ENCODE measurements at places on chromosomes 11 and 22. TPM values are rescaled to one million over a fixed set of nuclear protein-coding genes. Genes with fewer than 3 reads are reported as not detected.

DNA sequence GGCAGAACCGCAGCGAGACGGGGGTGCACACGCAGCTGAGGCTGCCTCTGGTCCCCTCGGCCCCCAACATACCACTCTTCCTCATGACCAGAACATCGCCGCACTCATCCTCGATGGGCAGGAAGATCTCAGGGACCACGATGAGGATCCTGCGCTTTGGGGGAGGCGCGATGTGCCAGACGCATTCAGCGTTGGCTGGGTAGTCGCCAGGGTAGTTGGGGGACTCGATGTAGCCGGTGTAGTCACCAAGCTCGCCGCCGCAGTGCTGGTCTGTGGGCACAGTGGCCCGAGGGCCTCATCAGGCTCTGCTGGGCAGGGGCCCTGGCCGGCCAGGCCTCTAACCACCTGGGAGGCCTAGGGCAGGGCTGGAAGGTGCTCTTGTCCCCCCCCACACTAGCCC is 23.0 kb upstream of the TTLL12 start:
- no peak for DNase-seq

DNA sequence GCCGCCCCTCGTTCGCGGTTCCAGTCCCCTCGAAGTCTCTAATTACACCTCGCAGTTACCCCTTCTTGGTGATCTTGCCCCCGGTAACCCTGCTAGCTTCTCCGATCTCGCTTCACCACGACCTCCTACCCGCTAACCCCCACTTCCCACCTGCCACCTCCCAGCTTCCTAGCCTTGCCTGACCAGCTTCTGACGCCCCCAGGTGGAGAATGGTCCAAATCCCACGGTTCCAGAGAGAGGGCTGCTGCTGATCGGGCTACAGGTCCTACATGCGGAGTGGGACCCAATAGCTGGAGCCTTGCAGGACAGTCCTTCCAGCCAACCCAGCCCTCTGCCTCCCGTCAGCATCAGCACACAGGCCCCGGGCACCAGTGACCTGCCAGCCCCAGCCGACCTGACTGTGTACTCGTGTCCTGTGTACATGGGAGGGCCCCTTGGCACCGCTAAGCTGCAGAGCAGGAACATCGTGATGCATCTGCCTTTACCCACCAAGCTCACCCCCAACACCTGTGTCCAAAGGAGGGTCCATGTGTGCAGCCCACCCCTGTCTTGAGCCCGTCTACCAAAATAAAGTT is 31.9 kb downstream of the RRP8 start:
- DNase-seq, result no peak

- no peak for DNase-seq
Observed at GRCh38 chr22:32788904-32789624, 12.4 kb upstream of the TIMP3 start.

DNA sequence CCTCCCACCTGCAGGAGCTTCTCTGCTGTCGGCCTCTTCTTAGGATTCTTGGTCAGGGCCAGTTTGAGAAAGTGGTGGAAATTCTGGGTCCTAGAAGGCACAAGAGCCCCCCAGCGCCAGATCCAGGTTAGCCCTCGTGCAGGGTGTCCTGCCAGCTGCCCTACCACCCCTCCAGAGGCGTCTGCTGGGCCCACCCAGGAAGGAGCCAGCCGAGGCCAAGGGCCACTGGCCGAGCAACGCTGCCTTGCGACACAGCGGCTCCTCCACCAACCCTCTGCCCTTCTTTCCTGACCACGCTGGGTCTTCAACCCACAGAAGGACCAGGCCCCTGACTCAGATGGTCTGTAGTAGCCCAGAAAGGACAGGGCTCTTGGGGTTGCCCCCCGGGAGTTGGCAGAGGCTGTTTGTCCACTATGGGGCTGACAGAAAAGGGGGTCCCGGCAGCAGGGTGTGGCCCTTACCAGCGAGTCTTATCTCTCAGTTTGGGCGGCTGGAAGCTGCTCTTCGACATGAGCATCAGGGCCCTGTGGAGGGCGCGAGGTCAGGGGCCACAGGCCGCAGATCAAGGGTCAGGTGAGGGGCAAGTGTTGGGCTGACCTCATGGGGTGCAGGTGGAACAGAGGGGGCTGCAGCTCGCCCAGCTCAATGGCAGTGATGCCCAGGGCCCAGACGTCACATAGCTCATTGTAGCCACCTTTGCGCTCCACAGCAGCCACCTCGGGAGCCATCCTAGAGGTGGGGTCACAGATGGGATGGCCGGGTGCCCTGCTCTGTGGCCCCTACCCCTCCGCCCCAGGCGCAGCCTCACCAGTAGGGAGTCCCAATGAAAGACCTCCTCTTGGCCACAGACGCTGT is 2.5 kb downstream of the MAP4K2 start:
- DNase-seq, result no peak

Gene SHANK2
- total RNA-seq, result 0.44 TPM

Gene GTF2H1
- 22.4 TPM for total RNA-seq

Gene NCAM1
- total RNA-seq, result 150 TPM

Gene ZC3H7B
- total RNA-seq, result 39.3 TPM

- no peak for DNase-seq
Observed at GRCh38 chr11:60589611-60590010, 74.4 kb downstream of the MS4A13 start.

DNA sequence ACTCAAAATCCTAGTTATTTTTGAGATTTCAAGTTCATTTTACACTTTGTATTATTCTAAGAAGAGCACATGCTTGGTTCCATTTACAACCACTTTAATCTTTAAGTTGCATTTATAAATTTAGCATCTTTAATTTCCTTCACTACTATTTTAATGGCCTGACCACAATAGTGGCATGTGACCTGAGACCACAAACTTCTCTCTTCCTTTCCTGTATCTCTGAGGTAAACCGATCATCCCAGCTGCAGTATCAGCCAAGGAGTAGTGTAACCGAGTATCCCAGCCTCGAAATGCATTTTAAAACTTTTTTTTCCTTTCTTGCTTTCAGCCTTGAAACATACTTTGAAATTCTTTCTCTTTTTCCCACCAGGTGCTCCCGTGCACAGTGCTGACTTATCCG is 28.7 kb upstream of the CBX6 start:
- no peak for DNase-seq

Gene LRRC55
- 0.12 TPM for total RNA-seq

Gene A4GALT
- 56.0 TPM for total RNA-seq

Gene CCT8L2
- not detected for total RNA-seq

- peak; percentile 10 for DNase-seq
Observed at GRCh38 chr22:21450320-21450831, 16.8 kb upstream of the TMEM191C start.

DNA sequence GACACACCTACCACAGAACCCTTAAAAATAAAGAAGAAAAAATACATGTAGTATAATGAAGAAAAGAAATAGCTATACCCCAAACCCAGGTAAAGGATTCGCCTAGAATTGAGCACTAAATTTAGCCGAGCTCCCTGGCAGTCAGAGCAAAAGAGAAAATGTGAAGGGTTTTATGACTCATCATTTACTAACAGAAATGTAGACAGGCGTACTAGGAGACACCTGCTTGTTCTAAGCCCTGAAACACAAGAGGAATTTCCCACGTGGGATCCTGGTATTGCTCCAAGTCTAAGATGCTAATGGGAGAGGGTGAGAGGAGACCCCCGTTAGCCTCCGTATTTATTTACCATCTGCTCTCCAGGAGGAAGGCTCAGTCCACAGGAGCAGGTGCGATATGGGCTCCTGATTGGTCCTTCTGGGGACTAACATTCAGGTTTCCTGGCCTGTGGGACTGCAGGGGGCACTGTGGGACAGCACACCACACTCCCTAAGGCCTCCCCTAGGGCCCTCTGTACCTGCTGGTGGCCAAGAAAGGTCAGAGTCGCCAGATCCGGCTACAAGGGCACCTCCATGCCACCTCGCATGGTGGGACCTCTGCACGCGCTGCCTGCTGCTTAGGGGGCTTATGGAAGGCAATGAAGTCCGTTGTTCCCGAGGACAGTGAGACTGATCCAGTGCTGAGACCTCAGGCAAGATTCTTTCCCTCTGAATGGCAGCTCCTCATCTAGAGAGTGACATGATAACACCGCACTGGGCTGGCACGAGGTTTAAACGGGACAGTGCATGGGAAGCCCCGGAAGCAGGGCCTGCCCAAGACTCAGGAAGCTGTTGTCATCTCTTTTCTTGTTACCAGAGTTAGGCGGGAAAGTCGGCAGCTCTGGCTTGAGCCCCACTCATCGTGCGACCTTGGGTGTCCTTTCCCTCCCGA is 25.8 kb downstream of the KCNC1 start:
- DNase-seq, result peak; percentile 37

- no peak for DNase-seq
Observed at GRCh38 chr22:37171662-37172061, 16.4 kb downstream of the C1QTNF6 start.

Gene KCNQ1OT1
- 0.59 TPM for total RNA-seq

DNA sequence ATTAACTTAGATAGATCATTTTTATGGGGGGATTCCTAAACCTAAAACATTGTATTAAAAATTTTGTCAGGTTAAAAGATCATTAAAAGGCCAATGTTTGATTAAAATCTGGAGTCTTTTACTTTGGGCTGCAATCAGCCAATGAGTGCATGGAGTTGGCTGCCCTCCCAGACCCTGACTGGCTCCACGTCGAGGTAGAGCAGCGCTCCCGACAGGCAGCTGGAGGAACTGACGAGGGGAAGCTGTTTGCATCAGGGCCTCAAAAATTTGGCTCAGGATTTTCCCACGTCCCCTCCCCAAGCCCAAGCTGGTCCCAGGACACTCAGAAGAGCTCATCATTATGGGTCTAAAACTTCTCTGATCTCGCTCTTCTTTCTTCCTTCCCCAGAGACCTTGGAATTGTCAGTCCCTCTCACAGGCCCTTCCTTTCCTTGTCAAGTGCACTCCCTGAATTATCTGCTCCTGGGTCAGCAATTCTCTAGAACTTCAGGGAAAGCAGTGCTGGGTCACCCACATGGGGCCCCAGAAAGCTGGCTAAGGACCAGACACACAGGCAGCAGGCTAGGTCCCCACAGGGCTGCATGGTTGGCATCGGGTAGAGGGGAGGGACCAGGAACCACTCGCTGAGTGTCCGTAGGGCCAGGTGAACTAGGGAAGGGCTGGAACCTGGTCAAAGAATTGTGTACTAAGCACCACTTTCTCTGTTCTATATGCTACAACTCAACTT is 119.6 kb upstream of the IGLL5 start:
- DNase-seq, result no peak

DNA sequence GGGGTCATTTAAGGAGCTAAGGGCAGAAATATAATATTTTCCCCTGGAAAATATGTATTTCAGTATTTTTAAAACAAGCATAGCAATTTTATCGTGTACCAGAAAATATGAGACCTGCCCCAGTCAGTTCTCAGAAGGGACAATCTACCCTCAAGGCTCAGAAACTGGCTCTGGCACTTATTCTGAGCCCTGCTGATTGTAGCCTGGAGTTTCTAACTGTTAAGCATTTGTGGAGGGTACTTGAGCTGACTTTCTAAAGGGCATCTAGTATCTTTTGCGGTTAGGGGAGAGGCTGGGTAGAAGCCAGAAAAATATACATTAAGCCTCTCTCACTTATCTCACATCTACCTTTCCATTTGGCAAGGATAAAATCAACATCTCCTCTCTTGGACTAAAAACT is 71.3 kb upstream of the FSHB start:
- no peak for DNase-seq

DNA sequence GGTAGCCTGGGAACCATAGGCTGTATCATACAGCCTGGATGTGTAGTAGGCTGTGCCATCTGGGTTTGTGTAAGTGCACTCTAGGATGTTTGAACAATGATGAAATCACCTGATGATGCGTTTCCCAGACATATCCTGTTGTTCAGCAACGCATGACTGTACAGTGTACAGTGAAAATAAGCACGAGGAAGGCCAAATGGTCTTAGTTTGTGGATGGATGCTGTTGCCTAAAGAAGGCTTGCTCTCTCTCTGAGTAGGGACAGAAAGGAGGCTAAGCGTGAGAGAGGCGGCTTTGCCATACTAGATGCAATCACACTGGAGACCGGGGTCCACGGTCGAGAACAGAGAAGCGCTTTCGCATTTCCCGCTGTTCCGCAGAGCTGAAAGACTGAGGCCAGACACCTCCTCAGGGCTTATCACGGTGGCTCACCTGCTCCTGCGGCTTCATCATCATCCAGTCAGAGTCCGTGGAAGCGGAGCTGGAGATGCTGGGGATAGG is 27.6 kb upstream of the APLP2 start:
- no peak for DNase-seq

- DNase-seq, result no peak
Observed at GRCh38 chr22:37609240-37610152, 862 bp downstream of the GGA1 start.

- DNase-seq, result no peak
Observed at GRCh38 chr11:74338963-74339362, 27.5 kb upstream of the P4HA3 start.

- DNase-seq, result peak; percentile 71
Observed at GRCh38 chr11:130945896-130946295, 29.6 kb upstream of the SNX19 start.

Gene MS4A6A
- total RNA-seq, result 155 TPM

GRCh38 chr11:57792870-57793269 is 31.3 kb downstream of the CTNND1 start:
- no peak for DNase-seq

Gene HOATZ
- total RNA-seq, result not detected

Gene CHCHD10
- total RNA-seq, result 958 TPM

- no peak for DNase-seq
Observed at GRCh38 chr11:11244470-11245080, 108.5 kb downstream of the CSNK2A3 start.

Gene PTPRCAP
- total RNA-seq, result 4.7 TPM

DNA sequence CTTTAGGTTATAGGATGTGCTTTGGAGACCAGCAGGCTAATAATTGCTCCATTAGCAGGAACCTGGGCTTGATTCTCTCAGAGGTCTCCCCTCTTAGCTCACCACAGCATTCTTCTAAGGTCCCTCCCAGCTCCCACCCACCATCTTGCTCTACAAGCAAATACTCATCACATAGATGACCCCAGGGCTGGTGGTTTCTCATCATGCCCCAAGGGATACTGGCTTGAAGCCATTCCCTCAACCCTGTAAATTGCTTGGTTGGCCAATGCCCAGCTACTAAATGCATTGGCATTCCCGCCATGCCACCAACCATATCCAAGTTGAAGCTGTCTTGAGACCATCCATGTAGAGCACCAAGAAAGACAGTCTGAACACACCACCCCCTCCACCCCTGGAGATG is 130.2 kb upstream of the NCAM1 start:
- DNase-seq, result no peak

DNA sequence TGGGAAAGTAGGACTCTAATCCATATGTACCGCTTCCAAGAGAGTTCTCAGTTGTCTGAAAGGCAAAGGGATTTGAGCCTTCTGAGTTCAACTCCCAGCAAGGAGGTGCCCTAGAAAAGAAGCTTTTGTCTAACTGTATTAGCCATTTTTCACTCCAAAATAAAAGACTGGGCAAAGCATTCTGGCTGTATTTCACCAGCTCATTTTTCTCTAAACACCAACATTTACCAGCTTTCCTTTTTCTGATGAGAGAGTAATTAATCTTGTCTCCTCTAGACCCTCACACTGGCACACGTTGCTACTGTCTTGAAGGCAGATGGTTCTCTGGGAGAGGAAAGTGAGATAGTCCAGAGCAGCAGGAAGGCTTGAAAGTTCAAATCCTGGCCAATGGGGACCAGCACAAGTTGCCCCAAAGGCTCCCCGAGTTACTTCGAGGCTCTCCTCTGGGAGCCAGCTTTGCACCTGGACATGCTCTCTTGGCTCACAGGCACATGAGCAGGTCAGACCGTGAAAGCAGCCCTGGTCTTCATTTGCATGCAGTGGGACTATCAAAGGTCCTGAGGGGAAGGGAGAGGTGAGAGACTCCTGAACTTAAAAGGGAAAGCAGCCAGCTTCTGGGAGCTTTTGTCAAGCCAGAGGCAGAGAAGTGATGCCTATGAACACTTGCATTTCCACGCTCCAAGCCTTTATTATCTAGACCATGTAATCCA is 100.0 kb downstream of the NTM start:
- no peak for DNase-seq
